Psoas muscle (tissue), 8 donors: ENCODE measurements at places on chromosomes 12 and 14. TPM values are rescaled to one million over a fixed set of nuclear protein-coding genes. Genes with fewer than 3 reads are reported as not detected.

EEF1AKMT3 gene
- 0.66 TPM for polyA plus RNA-seq

DNA sequence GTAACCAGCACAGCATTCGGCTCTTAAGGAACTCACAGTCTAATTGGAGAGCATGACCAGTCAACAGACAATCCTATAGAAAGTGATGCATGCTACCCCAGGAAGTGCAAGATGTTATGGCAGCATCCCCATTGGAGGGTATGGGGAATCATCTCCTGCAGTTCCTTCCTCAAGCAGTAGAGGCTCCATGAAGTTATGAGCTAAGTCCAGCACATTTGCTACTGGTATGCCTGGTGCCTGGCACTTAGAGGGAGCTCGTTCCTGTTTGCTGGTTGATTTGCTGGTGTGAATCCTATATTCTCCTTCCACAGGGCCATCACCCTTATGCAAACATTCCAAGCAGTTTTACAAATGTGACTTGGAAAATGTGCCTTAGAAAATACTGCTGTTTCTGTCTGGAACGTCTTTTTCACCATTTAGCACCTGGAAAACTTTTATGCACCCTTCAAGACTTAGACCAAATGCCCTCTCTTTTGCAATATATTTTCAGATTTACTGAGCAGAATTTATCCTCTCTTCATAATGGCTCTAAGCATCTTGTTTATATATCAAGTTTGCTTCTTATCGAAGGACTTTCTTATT lies 136.1 kb upstream of the WSCD2 start:
- DNase-seq, result no peak

- no peak for DNase-seq
These were observed 66.3 kb upstream of the CEP83 start for GRCh38 chr12:94525951-94526350.

DNA sequence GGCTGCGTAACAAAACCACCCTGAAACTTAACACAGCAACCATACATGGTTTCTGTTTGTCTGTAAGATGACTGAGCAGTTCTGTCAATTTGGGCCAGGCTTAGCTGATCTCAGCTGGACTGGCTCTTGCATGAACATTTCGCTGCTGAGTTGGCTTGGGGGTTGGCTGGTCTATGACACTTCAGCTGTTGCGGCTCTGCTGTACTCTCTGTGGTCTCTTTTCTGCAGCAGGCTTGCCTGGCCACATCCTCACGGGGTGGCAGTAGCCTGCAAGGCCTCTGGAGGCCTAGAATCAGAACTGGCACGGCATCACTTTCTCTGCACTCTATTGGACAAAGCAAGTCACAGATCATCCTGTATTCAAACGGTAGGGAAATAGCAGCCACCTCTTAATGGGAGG lies 216.2 kb downstream of the BCL11B start:
- DNase-seq, result no peak

- DNase-seq, result peak; percentile 90
These were observed 15.6 kb upstream of the LRTM2 start for GRCh38 chr12:1804545-1805332.

DNA sequence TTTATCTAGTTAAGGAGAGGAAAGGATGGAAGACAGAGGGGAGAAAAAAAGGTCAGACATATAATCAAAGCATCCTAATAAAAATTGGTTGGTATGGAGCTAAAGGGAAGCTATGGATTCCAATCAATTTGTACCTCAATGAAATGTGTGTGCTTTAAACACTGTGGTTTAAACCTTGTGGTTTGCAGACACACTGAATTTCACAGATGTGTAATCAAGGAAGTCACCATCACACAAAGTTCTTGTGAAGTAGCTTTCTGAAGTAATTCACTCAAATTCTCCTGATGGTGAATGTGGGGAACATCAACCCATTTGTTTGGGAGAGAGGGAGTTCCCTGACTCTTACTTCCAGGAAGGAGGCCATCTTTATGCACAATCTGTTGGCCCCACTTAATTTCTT lies 243.3 kb upstream of the KRR1 start:
- no peak for DNase-seq
